ENCODE measurements at places on chromosomes 7 and 10.

GRCh38 chr10:75401569-75402485 lies at the start of gene ZNF503:
TSS of gene ZNF503 (minus strand) at chr10:75401764. CDS start at chr10:75401419, 345 bp downstream.
- peak; percentile 99 for DNase-seq

DNA sequence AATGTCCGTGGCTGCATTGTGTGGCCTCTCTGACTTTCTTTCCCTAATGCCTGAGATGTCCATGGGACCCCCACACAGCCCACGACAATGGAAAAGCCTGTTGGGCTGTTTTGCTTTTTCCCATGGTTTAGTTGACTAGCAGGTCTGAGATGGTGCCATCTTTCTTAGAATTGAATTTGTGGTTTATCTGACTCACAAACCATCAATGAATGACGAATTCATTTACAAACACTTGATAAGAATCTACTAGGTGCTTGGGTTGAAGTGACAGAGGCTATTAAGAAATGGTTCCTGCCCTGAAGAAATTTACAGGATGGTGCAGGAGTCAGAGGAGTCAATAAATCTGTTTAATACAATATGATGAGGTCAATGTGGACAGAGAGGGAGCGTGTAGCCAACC lies 75.4 kb downstream of the OTUD1 start:
- DNase-seq: no peak

- no peak for DNase-seq
Measured at GRCh38 chr7:44561962-44562621, 11.6 kb downstream of the DDX56 start.

GRCh38 chr7:134781171-134781570 lies 1.7 kb downstream of the CALD1 start:
- DNase-seq: no peak

- DNase-seq: peak; percentile 25
Measured at GRCh38 chr10:118568327-118568848, 27.1 kb downstream of the PRLHR start.

DNA sequence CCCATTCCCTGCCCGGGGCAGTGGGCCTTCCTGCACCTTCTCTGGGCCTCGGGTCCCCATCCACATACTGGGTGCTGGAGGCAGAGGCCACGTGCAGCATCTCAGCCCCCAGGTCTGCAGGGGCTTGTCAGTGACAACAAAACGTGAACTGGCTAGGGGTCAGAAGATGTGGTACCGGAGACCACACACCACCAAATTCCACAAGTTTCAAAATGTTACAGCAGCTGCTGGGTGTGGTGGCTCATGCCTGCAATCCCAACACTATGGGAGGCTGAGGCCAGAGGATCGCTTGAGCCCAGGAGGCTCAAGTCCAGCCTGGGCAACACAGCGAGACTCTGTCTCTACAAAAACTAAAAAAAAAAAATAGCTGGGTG lies 62.1 kb upstream of the DNAAF5 start:
- DNase-seq: no peak

DNA sequence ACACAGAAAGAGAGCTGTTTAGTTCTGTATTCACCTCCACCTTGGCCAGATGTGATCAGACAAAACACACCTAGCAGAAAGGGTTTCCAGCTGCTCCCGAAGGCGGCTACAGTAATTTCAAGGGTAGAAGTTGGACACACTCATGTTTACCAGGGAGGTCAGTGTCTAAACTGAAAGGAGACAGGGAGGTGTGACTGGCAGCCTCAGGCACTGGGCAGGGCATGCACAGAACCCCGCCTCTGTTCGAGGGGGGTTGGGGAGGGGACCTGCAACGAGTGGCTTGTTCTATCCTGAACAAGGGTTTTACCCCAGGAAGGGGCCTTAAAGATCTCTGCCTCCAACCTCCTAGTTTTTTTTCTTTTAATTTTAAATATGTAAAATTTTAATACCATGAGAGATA lies 49.6 kb downstream of the BPGM start:
- DNase-seq: no peak

DNA sequence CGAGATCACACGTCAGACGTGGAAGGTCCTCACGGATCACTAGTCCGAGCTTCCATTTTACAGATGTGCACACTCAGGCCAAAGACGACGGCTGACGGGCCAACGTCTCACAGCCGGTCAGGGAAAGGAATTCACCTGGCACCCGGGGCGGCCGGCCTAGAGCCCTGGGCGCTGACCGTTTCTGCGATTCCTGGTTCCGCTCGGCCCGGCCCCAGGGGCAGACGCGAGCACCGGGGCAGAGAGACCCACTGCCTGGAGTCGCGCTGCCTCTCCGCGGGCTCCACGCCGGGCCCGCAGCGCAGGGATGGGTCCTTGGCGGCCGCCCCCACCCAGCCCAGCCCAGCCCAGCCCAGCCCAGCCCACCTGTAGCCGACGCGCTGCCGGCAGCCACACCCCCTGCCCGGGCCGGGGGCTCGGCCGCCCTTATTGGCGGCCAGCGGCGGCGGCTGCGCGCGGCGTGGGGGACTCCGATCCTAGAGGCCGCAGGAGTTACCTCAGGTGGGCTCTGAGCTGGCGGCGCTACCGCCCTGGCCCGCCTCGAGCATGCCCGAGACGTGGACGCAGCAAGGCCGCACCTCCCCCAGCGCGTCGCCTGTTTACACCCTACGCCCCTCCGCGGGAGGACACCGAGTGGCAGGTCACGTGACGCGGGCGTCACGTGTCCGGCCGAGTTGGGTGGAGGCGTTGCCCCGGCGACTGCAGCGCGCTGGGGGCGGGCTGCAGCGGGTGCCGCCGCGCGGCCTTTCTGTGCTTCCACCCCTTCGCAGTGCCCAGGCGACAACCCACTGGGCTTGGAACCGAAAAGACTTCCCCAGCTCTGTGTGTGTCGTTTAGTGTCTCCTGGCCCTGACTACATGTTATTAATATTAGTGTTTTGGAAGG lies 78.1 kb downstream of the ZFAND4 start:
- DNase-seq: no peak

- DNase-seq: no peak
Measured at GRCh38 chr10:71344993-71345480, 26.0 kb downstream of the SLC29A3 start.

GRCh38 chr7:134176037-134176350 lies 48.9 kb downstream of the LRGUK start:
- DNase-seq: no peak

- no peak for DNase-seq
Measured at GRCh38 chr10:103688491-103688890, 166.9 kb downstream of the SH3PXD2A start.

- no peak for DNase-seq
Measured at GRCh38 chr10:21527598-21528235, 2.2 kb upstream of the SKIDA1 start.

GRCh38 chr10:47261556-47261955 lies 38.4 kb upstream of the GDF10 start:
- DNase-seq: no peak

DNA sequence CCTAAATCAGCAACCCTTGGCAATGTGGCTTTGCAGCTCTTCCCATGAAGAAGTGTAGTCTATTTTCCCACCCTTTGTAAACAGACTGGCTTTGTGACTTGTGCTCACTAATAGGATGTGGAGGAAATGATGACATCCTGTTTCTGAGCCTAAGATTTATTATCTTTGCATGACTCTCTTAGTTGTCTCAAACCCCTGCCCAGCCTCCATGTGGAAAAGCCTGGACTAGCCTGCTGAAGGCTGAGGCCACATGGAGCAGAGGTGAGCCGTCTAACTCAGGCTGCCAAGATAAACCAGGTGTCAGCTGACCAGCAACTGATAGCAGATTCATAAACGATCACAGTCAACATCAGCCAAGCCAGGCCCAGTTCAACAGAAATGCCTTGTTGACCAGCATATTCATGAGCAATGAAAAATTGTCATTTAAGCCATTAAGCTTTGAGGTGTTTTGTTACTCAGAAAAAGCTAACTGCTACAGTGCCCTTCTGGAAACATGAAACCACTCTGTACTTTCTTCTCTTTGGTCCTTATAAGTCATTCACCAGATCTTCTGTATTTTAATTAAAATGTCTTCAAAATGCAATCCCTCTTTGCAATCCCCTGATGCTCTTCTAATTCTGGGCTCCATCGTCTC lies 586.3 kb upstream of the ANKRD30A start:
- DNase-seq: no peak

GRCh38 chr10:4234661-4235060 lies 449.7 kb upstream of the KLF6 start:
- DNase-seq: no peak

- no peak for DNase-seq
Measured at GRCh38 chr10:18684416-18684815, 25.2 kb downstream of the ARL5B start.

DNA sequence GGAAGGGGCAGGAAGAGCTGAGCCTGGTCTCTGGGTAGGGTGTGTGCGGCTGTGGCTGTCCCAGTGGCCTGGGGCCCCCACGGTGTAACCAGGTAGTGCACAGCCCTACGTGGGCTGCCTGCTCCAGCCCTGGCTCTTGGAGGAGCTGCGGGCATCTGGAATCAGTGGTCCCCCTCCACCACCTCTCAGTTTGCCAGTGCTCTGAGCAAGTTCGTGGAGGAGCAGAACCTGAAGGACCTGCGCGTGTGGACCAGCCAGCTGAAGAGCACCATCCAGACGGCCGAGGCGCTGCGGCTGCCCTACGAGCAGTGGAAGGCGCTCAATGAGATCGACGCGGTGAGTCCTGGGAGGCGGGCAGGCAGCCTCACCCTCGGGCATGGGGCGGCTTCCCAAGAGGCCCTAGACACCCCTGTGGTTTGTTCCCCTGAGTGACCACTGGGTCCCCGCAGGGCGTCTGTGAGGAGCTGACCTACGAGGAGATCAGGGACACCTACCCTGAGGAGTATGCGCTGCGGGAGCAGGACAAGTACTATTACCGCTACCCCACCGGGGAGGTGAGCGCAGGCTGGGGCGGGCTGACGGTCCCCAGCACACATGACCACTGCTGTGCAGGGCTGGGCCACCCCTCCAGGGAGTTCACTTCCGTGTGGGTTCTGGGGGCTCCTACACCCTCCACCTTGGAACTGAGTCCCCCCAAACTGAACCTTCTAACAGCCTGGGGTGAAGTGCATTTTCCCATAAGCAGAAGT lies 18.6 kb downstream of the PFKFB3 start:
- no peak for DNase-seq

GRCh38 chr7:11428877-11429581 lies 403.0 kb downstream of the THSD7A start:
- DNase-seq: no peak

- no peak for DNase-seq
Measured at GRCh38 chr7:105345725-105346124, 43.0 kb downstream of the SRPK2 start.

DNA sequence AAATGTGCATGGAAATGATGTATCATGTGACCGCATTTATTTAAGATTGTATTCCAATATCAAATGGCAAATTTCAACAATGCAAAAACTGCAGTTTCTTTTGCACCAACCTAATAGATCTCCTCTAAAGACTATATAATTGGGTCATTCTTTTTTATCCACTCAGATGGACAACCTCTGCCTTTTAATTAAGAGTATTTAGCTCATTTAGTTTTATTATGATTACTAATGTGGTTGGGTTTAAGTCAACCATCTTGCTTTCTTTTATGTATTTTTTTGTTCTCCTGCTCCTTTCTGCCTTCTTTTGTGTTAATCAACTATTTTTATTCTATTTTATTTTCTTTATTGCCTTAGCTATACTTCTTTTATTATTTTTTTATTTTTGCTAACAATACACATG lies 468.5 kb upstream of the MKI67 start:
- no peak for DNase-seq

DNA sequence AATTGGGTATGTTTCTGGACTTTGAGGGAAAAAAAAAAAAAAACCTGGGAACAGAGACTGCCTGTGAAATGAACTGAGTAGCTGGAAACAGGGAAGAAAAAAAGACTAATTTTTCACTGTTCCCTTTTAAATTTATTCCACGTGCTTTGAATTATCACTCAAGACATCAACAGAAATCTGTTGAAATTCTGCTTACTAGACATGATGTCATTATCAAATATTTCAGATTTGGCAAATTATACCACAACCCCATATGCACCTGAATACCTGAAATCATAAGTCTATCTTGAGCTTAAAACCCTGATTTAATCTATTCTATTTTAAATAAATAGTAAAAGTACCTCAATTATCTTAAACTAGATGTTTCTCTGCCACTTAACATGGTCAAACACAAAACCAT lies 5.0 kb upstream of the REEP3 start:
- DNase-seq: no peak

DNA sequence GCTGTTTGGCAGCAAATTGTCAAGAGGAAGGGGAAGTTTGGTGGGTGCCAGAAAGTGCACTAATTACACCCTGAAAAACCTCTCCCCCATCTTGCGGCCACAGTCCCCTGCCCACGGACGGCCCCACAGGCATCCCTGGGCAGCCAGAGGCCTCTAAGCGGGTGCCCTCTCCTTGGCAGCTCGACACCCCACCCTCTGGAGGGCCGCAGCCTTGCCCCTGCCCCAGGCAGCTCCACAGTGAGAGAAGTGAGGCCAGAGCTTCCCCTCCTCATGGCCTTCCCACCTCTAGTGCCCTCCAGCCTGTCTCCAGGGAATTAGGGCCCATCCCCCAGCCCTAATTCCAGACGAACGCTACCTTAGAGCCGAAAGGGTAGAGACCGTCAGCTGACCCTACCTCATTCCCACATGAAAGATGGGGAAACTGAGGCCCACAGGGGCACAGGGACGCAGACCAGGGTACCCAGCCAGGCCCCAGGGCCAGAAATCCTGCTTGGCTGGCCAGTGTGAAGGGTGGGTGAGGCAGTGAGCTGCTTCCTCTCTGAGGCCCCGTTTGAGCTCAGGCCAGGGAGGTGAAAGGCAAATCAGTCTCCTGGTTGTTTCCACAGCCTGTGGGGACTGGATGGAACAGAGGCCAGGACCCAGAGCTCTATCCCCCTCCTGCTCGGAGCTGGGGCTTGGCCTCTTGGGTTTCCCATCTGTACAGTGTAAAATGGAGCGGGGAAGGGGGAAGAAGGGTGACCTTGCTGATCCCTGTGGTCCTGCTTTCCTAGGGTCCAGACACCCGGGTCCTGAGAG lies 10.0 kb downstream of the ZCCHC24 start:
- DNase-seq: no peak

GRCh38 chr7:14630048-14630447 lies 272.5 kb downstream of the DGKB start:
- no peak for DNase-seq

DNA sequence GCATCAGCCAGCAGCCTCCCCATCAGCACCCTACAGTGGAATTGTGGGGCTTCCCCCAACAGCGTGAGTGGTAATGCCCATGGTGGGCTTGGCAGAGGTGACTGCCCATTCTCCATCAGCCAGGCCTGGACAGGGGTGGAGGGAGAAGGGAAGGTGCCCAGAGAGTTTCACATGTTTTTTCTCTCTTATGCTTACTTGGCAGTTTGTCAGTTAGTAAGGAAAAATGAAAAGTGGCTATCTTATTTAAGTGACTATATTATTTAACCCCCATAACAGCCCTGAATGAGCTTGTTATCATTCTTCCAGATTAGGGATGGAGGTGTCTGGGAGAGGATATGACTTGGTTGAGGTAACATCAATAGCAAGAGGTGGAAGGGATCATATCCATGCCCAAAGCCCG lies 921.7 kb downstream of the GRID1 start:
- no peak for DNase-seq

DNA sequence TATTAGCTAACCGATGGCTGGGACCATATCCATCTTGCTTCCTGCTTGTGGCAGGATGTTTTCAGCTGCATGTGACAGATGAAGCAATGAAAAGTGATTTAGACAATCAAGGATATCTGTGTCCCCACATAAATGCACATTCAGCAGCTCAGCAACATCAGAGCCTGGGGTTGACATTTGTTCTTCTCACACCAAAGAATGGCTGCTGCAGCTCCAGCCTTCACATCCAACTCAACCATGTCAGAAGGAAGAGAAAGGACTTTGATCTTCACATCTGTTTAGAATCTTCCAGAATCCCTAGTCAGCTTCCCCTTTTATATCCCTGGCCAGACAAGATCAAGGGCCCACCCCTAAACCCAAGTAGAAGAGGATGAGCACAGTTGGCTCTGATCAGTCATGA lies 11.9 kb upstream of the FRMPD2 start:
- DNase-seq: no peak

- DNase-seq: no peak
Measured at GRCh38 chr7:18341756-18342155, 153.8 kb upstream of the HDAC9 start.

Data from vagina (tissue), 2 donors.